RPMI7951 (cell line): ENCODE measurements at places on chromosomes 5 and 9. TPM values are rescaled to one million over a fixed set of nuclear protein-coding genes. Genes with fewer than 3 reads are reported as not detected.

CATSPER3 gene
- not detected in 2 replicates for total RNA-seq

DNA sequence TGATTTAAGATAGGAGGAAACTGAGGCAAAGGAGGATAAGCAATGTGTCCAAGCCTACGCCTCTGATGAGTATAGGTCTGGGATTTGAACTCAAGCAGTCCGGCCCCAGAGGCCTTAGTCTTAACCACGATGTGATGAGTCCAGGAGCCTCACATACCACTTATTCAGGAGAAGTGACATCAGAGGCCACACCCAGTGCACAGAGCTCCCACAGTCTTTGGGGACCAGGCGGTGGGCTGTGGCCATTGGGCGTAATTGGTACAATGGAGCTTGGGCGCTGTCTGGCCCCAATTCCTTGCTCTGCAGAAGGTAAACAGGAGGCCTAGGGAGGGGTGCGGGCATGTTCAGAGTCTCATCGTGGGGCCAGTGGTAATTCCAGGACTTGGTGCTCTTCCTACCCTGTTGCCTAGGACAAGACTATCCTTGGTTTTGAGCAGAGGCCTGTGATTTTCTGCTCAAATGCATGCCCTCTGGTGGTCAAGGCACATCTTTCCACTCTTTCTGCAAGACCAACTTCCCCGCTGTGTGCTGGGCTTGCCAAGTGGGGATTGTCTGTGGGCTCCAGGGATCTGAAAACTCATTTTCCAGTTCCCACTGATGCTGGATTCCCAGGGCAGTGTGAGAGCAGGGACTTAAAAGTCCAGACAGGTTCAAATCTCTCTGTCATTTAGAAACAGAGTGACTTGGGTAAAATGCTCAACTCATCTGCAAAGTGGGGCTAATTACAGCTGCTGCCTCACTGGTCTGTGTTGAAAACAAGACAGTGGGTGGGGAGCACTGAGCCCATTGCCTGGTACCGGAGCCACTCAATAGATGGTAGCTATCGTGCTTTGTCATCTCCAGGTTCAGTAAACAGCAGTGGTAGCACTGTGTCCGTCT, 15.8 kb downstream of the NDST1 start:
- DNase-seq = peak; percentile 69

DNA sequence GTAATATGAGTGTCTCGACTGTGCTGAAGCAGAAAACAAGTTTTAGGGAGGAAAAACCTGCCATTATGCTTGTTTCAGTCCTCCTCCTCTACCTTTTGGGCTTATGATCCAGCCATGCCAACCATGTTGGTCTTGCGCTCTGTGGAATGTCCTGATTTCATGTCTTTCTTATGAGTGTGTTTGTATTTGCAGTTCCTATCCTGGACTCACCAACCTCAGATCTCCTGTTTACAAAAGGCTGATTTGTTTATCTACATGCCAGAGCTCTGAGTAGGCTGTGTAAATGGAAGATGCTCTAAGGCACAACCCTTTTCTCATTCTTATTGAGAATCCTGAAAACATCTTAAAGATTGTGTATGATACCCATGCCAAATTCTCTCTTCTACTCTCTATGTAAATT, 138.6 kb downstream of the ARHGEF28 start:
- peak; percentile 70 for DNase-seq

DNA sequence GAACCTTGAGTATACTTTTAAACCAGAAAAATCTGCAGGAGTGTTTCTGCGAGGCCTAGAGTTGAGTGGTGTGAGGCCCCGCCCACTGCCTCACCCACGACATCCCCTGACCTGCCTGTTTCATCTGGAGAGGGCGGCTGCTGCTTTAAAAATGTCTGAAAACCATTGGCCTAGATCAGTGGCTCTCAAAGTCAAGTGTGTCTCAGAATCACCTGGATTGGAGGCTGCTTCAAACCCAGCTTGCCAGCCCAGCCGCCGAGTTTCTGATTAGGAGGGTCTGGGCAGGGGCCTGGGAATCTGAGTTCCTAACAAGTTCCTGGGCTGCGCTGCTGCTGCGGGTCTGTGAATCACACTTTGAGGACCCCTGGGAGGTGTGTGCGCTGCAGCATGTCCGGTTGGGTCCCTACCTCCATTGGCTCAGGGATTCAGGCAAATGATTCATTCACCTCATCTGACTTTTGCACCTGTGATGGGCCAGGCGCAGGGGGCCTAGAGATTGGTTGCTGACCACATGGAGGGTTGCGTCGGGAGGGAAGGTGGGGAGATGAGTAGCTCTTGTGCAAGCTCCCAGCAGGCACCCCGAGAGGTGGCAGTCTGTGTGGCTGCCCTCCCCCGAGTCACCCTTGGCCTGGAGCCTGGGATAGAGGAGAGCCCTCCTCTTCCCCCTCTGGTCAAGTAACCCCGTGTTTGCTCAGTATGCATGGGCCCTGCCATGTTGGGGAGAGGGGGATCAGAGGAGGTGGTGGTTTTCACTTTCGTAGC, 27.6 kb upstream of the HMCN2 start:
- no peak for DNase-seq

GRCh38 chr5:68392617-68393016, 177.1 kb downstream of the PIK3R1 start:
- no peak for DNase-seq

SLC6A18 gene
- not detected in 2 replicates for total RNA-seq

CCDC187 gene
- not detected in 2 replicates for total RNA-seq

ZNF658 gene
- 2.1 and 2.4 TPM in 2 replicates for total RNA-seq

- peak; percentile 38 for DNase-seq
Observed at GRCh38 chr9:111928359-111928720, 31.7 kb downstream of the UGCG start.

GRCh38 chr5:173191015-173191414, 44.0 kb downstream of the NKX2-5 start:
- DNase-seq = no peak
